ENCODE measurements at places on chromosomes 2 and 18.

- DNase-seq = peak; percentile 51
Measured at GRCh38 chr2:96116879-96117533, 635 bp upstream of the ADRA2B start.

GRCh38 chr2:113157897-113158753, 15.6 kb upstream of the PSD4 start:
- DNase-seq = no peak

DNA sequence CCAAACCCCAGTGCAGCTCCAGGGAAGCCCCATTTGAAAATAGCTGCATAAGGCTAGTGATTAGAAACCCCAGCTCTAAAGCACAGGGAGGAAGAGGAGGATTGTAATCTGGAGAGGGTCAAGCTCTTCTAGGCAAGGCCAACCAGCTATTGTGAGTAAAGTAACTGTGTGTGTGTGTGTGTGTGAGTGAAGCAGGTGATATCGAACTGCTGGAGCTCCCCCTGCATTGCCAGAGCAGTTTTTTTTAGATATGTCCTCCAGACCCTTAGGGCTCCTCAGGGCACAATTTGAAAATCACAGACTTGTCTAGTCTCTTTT, 177.4 kb upstream of the NABP1 start:
- no peak for DNase-seq

- DNase-seq = no peak
Measured at GRCh38 chr2:70670626-70671025, 97.4 kb downstream of the ADD2 start.

DNA sequence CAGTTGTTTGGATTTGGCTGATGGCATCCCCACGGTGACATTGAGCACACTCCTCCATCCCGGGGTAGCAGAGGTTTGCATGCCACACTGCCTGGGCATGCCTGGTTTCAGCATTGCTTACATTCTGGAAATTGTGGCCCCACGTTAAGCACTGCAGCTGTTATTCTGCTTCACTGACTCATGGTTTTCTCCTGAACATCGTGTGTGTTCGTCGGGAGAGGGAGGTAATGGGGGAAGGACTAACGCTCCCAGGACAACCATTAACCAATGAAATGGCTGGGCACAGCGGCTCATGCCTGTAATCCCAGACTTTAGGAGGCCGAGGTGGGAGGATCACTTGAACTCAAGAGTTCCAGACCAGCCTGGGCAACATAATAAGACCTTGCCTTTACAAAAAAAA, 28.2 kb upstream of the YWHAQ start:
- no peak for DNase-seq

GRCh38 chr2:106575955-106576354, 88.8 kb downstream of the CD8B2 start:
- no peak for DNase-seq

DNA sequence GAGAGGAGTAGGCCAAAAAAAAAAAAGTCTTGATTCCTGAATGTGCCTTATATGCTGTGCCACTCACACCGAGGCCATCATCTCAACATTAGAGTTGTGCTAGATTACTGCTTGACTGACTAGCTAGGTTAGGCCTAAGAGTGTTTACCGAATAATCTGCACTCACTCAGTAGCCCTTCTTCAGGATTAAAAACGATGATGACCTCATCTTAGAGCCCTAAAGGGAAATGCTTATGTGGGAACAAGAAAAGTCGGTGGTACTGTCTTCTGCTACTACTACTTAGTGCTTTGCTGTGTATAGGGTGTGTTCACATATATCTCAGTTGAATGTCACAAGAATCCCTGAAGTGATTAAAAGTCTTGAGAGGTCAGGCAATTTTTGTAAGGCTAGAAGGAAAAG, 54.3 kb downstream of the THOC1 start:
- no peak for DNase-seq

- DNase-seq = no peak
Measured at GRCh38 chr18:8623549-8624106, 14.4 kb downstream of the RAB12 start.

DNA sequence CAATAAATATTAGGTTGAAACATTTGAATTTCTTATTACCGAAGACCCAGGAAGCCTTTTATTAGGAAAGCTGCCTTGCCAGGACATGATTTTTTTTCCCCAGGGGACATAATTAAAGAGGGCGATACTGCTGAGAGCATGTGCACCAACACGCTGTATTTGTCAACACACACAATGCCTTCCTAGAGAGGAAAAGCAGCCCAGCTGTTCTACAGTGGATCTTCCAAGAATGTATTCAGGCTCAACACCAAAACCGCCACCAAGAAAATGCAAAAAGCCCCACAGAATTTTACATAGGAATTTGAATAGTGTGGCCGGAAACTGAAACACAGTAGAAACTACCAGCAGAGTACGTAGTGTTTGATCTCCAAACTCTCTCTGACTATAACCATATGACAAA, 320.4 kb downstream of the DLGAP1 start:
- no peak for DNase-seq

DNA sequence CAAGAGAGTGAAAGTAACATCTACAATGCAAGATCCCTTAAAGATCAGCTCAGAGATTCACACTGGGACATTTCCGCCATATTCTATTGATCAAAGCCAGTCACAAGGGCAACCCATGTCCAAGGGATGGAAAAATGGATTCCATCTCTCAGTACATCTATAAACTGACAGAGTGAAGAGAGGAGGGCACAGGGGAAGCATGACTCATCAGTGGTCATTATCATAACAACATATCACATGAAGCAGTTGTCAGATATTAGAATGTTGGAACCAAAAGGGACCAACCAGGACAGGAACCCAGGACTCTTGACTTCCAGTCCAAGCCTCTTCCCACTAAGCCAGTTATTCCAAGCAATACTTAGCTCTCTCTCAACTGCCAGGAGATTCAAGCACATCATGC, 54.9 kb upstream of the IGFBP2 start:
- no peak for DNase-seq

DNA sequence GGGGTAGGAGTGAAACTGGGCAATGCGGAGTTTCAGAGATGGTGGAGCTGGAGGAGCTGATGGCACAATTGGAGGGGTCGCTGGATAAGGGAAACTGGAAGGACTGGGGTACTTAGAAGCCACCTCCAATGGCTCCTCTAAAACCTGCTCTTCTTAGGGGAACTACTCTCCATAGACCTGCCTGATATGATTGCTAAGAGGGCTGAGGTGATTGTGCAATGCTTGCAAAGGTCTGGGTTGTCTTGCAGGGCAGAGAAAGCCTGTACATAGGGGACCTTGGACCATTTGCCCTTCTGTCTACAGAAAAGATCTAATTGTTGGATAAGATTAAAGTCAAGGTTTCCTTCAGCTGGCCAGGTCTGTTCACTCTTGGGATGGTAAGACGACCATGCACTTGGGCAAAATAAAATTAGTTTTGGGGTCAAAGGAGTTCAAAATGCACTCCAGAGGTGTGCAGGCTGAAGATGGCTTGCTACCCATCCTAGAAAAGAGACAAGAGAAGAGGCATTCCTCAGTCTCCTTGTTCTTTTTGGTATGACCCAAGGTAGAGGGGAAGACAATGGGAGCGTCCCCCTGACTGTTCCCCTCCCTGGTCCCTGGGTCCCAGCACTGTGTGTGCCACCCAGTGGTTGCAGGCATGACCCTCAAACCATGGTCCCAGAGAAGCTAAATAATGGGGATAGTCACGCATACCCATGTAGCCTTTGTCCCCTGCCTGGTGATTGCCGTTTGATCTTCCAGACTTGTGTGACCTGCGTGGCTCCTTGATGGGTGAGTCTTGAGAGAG, 41.1 kb downstream of the STK17B start:
- no peak for DNase-seq

GRCh38 chr18:33641141-33641540, 63.1 kb downstream of the ASXL3 start:
- no peak for DNase-seq

- DNase-seq = peak; percentile 62
Measured at GRCh38 chr2:6917071-6917760, at the start of gene RNF144A. TSS of gene RNF144A (plus strand) at chr2:6917412. CDS start at chr2:6996927, 79,515 bp downstream.

DNA sequence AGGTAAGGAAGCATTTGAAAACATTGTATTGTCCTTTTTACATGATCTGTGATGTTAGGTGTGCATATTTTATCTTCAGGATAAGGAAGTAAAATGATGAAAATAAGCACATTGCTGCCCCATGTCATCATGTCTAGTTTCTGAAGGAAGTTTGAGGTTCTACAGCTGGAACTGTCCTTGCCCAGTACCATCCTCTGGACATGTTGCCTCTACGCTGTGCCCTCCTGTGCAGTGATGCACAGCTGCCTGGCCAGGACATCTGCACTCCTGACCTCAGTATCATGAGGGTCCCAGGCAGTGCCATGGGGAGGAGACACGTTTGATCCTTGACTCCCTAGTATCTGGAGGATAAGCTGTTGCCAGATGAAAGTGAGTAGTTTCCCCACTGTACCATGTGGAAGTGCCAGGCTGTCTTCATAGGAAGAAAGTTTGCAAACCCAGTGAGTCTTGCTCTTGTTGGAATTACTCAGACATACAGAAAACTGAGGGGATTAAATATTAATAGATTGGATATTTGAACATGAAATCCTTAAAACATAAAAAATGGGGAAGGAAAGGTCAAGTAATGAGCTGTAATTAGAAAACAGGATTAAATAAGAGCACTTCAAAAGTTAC, 9.5 kb downstream of the ALKAL2 start:
- no peak for DNase-seq

- DNase-seq = no peak
Measured at GRCh38 chr2:193743089-193743488, 1548.4 kb upstream of the TMEFF2 start.

GRCh38 chr2:186806591-186806990, 42.4 kb downstream of the ZSWIM2 start:
- no peak for DNase-seq

DNA sequence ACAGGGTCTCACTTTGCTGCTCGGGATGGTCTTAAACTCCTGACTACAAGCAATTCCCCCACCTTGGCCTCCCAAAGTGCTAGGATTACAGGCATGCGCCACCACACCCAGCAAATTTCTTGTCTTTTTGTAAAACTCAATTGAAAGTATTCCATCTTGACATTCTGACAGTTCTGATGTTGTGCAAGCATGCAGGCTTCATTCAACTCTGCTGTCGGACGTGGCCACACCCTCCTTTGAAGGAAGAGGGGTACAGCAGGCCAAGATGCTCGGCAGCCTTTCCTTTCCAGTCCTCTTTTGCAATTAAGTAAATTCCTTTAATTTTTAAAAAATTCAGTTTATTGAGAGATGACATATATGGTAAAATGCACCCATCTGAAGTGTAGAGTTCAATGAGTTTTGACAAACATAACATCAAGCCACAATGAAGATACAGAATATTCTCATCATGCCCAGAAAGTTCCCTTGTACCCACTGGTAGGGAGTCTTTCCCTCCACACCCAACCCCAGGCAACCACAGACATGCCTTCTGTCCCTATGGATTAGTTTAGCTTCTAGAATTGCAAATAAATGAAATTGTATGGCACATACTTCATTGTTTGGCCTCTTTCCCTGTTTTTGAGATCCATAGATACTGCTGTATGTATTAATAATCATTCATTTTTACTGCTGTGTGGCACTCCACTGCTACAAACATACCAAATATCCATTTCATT, 33.1 kb downstream of the TUBB6 start:
- no peak for DNase-seq

GRCh38 chr2:199463708-199464605, 6.2 kb upstream of the SATB2 start:
- no peak for DNase-seq

- no peak for DNase-seq
Measured at GRCh38 chr2:97727296-97727695, 13.9 kb downstream of the ZAP70 start.

- DNase-seq = no peak
Measured at GRCh38 chr18:6712401-6712800, 17.1 kb upstream of the ARHGAP28 start.

DNA sequence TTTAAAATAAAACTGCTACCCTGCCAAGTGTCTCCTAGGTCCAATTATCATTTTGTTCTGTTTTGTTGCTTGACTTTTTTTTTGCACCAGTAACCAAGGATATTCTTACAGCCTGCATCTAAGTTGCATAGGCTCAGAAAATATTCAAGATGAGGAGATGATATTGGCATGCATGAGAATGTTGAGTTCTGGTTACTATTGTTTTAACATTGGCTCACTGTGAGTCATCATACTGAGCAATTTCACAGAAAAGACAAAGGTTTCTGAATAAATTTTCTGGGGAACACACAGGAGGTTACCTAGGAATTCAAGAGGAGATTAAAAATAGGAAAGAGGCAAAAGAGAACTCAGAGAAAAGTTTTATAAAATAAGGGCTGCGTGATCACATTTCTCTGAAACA, 84.8 kb upstream of the POU3F3 start:
- no peak for DNase-seq

DNA sequence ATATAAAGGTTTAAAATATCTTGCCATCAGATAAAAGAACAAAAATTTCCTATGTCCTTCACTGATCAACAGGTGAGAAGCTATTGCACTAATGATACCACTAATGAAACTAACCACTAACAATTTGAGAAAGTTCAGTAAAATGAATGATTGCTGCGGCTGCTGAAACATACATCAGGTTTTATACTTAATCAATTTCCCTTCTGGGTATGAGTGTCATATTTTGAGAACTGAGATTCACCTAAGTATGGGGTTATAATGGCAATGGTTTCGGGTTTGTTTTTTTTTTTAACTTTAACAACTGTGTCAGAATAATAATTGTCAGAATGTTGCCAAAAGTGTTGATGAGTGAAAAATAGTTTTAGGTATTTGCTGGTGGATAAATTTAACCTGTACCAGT, 151.3 kb upstream of the SLC39A10 start:
- DNase-seq = no peak

GRCh38 chr2:237964578-237965404, 2.0 kb upstream of the UBE2F start:
- DNase-seq = no peak

DNA sequence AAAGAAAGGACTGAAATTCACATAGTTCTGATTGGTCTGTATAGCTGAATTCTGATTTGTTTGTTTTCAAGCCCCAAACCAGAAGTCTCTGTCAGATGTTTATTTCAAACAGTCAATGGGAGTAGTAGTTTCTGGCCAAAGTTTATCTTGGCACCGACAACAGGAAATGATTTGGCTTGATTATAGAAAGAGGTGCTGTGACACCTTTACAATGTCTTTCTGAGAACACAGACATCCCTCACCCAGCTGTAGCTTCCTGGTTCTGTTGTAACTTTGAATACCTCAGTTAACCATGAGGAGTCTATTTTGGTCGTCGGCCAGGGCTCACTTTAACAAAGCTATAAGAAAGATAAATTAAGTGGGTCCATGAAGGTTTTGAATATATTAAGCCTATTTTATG, 545.0 kb upstream of the ZNF804A start:
- DNase-seq = no peak

Measured in T-cell (primary cell).